BJ (cell line): ENCODE measurements at places on chromosomes 7 and 10.

DNA sequence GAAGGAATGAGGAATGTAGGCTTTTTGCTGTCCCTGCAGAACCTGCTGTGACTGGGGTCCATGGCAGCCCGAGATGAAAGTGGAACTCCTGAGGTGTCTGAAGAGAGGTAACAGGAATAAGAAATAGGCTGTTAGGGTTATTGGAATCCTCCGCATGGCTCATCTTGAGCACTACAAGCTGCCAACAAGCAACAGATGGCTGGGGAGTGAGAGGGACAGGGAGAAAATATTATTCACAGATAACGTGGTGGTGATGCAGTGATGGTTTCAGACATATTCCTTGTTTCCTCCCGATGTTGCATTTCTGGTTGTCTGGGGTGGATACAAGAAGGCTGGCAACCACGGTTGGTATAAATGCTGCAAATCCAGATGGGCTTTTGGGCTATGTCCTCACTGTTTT lies 46.1 kb downstream of the AP3M1 start:
- no peak for DNase-seq

- DNase-seq: no peak
Measured at GRCh38 chr7:102191556-102192379, 94.9 kb upstream of the SH2B2 start.

GRCh38 chr10:49172777-49173132 lies 15.4 kb downstream of the TMEM273 start:
- no peak for DNase-seq

DNA sequence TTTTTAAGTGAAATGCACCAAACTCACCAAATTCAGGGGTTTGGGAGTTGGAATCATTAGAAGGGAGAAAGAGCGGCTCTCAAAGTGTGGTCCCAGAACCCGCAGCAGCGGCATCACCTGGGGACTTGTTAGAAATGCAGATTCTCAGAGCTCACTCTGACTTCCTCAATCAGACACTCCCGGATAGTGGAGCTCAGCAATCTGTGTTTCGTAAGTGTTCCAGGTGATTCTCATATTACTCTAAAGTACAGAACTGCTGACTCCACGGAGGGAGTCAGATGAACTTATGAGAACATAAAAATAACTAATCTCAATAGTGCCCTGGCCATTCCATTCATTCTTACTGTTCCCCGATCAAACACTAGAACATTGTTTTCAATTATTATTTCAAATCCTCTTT lies 358.7 kb upstream of the MYO3A start:
- DNase-seq: no peak

- no peak for DNase-seq
Measured at GRCh38 chr10:14383266-14383665, 52.5 kb upstream of the FRMD4A start.

- DNase-seq: no peak
Measured at GRCh38 chr7:33903791-33904680, 1.3 kb upstream of the BMPER start.

DNA sequence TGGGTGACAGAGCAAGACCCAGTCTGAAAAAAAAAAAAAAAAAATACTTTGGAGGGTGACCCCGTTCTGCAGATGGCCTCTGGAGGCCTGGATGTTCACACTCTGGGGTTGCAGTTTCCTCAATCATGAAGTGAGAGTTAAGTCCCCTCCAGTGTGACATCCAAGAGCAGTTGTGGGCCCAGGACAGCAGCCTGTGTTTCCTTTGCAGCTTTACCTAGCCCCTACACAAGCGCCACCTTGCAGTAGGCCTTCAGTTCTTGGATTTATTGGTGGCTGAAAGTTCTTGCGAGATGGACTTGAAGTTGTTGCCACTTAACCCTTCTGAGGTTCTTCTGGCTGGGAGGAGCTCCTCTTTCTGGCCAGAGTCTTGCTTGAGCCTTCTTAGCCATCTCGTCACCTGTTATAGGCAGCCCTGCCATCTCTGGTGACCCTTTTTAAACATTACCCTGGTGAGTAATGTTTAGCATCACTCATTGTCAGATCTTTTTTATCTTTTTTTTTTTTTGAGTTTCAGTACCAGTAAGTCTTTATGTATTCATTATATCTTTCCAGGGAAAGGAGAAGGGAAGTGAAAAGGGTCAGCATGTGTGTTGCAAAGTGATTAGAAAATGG lies 3.4 kb upstream of the ACTR3C start:
- DNase-seq: no peak

DNA sequence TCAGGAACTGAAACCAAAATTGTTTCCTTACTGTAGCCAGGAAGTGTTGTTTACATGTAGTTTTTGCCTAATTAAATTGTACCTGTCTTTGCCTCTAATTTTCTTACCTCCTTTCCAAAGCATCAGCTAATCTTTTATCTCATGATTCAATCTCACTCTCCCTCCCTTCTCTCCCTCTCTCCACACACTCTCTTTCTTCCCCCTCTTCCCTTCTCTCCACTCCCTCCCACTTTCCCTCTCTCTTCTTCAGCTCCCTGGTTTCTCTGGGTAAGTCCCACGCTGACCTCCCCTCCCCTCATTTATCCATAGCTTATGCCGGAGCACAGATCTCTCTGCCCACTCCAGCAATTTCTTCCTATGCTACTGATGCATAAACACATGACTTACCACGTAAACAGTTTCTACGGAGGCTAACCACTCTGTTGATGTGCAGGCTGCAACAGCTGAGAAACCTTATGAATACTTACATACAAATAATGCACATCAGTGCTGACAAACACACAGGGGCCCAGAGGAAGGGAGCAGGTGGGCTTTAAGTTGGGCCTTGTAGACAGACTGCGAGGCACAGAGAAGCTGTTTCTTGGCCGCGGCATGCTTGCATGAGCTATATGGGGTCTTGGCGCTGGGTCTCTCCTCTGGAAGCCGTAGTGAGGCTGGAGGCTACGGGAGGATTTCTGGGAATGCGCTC lies 174.4 kb upstream of the PLXNA4 start:
- no peak for DNase-seq

DNA sequence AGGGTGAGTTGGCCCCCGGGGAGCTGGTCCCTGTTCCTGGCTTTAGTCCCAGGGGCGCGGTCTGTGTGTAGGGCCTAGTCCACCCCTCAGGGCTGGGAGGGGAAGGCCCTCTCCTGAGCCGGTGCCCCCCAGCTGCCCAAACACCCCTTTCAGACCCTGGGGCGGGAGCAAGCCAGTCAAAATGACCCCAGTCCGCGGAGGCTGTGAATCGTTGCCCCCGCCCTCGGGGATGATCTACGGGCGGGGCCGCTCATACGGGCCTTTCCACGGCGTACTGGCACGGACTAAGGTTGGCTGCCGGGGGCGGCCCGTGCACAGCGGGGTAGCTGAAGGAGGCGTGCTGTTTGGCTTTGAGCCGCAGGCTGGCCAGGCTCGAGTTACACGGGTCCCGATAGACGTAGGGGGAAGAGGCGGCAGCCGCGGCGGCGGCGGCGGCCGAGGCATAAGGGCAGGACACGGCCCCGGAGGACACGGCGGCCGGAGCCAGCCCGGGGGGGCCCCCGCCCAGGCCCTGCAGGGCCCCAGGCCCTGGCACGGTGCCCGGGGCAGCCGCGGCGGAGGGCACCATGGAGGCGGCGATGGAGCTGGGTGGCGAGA lies 4.3 kb downstream of the ELOVL3 start:
- DNase-seq: no peak

GRCh38 chr7:35725280-35725680 lies 30.3 kb upstream of the HERPUD2 start:
- DNase-seq: no peak

DNA sequence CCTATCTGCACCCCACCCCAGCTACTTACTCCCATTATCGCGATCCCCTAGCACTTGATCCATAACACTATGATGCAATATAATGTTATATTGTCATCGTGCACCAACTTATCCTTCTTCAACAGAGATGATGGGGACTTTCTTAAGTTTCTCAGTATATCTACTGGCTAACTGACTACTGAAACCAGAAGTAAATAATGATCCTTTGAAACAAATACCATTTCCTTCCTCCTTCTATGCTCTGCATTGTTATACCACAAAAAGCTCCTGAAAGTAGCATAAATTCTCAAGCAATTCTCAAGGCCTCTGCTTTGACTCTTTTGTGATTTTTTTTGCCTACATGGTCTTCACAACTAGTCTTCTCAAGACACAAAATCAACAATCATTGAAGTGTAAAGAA lies 68.9 kb downstream of the HTR7 start:
- no peak for DNase-seq

- DNase-seq: no peak
Measured at GRCh38 chr10:133347710-133348517, 741 bp downstream of the PRAP1 start.

GRCh38 chr7:90797596-90797995 lies 201.5 kb downstream of the CDK14 start:
- no peak for DNase-seq

DNA sequence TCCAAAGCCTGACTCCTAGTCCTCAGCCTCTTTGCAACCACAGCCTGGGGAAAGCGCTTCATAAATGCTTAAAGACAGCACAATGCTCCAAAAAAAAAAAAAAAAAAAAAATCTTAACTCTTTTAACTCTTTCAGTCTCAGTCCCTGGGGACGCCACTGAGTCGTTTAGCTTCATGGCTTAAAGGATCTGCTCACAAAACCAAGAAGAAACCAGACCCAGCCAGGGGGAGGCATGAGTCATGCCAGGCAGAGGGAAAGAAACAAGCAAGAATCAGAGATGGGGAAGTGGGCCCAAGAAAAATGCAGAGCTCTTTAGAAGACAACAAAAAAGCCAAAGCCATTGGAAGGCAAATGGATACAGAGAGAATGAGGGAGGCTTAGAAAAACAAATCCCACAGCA lies 32.5 kb upstream of the DOCK1 start:
- DNase-seq: no peak
